ENCODE measurements at places on chromosomes 11 and 22.

GRCh38 chr11:60935676-60936442 lies 11.6 kb downstream of the TMEM132A start:
- no peak for DNase-seq

GRCh38 chr22:40758390-40758789 lies 60.8 kb downstream of the SLC25A17 start:
- no peak for DNase-seq

GRCh38 chr22:33112580-33112979 lies 54.4 kb upstream of the SYN3 start:
- DNase-seq: no peak

DNA sequence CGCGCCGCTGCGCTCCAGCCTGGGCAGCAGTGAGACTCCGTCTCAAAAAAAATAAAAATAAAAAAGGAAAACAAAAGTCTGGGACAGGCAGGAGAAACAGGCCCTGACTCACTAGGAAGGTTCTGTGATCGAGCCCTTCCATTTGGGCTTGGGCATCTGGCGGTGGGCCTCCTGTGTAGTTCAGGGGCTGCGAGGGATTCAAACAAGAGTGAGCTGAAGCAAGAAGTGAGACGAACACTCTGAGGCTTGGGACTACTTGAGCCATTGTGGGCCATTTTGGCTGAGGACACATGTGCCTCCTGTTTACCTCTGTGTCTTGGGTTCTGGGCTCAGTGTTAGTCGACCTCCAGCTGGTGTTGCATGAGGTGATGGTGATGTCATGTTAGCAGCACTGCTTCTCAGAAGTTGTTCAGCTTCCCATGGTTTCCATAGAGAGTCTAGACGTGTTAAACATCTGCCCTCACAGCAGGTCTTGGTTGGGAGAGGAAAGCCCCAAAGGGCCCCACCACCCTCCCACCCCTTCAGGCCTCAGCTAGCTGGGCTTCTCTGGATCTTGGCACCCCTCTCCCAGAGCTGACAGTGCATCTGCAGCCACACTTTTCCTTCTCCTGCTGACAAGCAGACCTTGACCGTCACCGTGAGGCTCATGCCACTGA lies 57.8 kb downstream of the MED15 start:
- no peak for DNase-seq

GRCh38 chr11:1060852-1061616 lies 13.6 kb upstream of the MUC2 start:
- no peak for DNase-seq

DNA sequence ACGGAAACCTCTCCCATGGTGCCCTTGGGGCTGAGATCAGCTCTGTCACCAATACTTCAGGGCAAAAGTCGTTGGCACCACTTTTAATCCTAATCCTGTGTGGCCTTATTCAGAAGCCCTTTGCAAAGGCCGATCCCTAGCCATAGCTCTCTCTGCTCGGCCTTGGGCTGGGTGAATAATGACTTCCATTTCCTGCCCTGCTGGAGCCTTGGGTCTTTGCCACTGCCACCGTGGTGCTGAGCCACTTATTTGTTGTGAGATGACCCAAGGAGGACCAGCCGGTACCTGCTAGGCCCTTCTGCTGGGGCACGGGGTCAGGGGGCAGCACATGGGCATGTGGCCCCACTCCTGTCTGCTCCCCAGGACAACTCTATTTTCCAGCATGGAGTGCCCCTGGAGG lies 188.2 kb downstream of the ST3GAL4 start:
- DNase-seq: no peak

DNA sequence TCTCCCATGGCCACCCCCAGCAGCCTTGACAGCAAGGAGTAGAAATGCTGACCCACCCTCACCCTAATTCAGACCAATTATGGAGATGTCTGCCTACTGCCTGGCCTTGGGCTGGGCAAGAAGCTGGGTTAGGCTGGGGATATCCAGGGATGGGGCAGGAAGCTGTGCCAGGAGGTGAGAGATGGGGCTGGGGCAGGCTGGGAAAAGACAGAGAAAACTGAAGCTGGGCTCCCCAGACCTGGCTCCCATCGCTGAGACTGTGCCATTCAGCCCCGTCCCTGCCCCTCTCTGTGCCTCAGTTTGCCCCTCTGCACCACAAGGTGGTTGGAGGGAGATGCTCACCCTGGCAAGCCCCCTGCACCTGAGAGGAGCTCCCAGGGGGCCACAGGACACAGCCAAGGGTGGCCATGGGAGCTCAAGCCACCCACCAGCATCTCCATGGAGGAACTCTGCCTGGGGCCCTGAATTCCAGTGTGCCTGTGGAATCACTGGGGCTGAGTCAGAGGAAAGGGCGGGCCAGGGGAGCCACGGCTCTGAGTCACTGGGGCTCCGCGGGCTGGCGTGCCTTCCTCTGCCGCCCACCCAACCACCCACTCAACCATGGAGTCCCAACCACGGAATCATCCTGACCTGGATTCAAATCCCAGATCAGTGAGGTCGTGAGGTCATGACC lies 6.0 kb upstream of the CARD10 start:
- DNase-seq: no peak

DNA sequence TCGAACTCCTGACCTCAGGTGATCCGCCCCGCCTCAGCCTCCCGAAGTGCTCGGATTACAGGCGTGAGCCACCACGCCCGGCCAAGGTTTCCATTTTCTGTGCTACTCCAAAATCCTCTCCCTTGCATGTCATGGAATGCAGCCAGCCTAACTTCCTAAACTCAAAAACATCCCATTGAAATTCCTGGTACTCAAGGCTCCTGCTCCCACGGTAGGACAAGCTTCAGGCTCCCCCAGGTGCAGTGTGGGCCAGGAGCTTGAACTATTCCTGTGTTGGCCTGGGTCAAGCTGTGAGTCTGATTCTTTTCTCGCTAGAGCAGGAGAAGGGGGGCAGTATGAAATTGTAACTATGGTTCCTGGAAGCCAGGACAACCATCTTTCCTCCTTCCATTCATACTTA lies 97.1 kb downstream of the RPL27A start:
- no peak for DNase-seq

GRCh38 chr11:61279934-61280659 lies 15.0 kb downstream of the VWCE start:
- DNase-seq: no peak

- DNase-seq: no peak
These were observed 18.8 kb downstream of the APOL2 start for GRCh38 chr22:36220451-36220921.

- DNase-seq: peak; percentile 33
These were observed 31.2 kb upstream of the TRIM29 start for GRCh38 chr11:120168960-120169681.

GRCh38 chr22:49457946-49458707 lies 369.5 kb downstream of the BRD1 start:
- DNase-seq: no peak

- DNase-seq: no peak
These were observed 91.5 kb downstream of the MORC2 start for GRCh38 chr22:30876915-30877553.

- DNase-seq: no peak
These were observed 49.7 kb downstream of the LIF start for GRCh38 chr22:30196880-30197336.

- no peak for DNase-seq
These were observed 10.8 kb upstream of the RASSF10 start for GRCh38 chr11:12998336-12998735.

GRCh38 chr11:13343067-13343466 lies 65.5 kb downstream of the BMAL1 start:
- no peak for DNase-seq

DNA sequence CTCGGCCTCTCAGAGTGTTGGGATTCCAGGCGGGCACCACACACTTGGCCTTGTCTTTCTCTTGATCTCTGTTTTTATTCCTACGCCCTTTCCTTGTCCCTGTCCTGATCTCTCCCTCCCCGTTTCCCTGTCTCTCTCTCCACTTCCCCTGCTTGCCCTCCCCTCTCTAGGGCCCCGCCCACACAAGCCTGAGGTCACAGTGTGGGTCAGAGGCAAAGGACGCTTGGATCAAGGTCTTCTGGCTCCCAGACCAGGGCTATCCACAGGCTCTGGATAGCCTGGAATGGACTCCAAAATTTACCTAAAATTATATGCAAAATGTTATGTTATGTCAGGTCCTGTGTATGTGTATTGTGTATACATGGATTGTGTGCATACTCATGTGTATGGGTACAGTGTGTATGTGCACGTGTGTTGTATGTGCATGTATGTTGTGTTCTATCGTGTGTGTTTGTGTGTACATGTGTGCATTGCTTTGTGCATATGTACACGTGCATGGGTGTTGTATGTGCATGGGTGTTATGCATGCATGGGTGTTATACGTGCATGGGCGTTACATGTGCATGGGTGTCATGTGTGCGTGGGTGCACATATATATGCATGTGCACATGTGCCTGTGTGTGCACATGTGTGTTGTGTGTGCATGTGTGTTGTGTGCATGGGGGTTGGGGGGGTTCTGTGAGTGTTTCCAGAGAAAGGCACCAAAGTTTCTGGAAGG lies 38.3 kb downstream of the TP53I11 start:
- no peak for DNase-seq

DNA sequence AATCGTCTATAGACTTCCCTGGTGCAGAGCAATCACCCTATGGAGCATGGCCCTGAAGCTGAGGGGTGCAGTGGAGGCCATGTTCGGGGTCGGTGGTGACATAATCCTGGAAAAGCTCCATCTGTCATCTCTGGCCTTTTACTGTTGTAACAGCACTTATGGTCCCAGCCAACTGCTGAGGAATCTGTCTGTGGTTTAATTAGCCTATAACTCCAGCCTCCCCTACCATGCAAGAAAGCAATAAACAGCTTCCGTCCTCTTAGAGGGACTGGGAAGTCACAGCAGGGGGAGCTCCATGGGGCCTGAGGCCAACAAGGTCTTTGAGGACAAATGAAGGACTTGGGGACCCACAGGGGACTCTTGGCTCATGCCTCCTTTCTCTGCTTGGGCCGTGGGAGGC lies 159.1 kb upstream of the NECTIN1 start:
- DNase-seq: no peak

DNA sequence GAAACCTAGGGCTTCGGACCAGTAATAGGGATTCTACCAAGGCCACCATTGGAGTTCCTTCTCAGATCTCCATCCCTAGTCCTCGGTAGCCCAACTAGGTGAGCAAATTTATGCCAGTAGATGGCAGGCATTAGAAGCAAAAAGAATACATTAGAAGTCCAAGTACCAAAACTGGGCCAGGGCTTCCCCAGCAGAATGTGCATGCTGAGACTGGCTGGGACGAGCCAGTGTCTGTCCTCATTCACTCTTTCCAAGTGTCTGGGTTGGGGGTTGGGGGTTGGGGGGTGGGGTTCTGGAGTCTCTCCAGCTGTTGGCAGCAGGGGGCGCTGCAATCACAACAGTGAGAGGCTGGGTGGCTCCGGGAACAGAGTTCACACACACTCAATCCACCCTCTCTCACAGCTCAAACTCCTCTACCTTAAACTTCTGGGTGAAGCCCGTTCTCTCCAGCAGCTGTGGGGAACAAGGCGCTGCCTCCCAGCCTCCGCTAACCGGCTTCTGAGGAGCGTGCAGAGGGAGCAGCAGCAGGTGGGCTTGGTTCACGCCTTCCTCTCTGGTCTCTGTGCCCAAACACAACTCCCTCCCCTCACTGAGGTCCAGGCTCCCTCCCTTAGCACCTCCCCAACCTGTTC lies 57.5 kb downstream of the BTG4 start:
- DNase-seq: peak; percentile 38

DNA sequence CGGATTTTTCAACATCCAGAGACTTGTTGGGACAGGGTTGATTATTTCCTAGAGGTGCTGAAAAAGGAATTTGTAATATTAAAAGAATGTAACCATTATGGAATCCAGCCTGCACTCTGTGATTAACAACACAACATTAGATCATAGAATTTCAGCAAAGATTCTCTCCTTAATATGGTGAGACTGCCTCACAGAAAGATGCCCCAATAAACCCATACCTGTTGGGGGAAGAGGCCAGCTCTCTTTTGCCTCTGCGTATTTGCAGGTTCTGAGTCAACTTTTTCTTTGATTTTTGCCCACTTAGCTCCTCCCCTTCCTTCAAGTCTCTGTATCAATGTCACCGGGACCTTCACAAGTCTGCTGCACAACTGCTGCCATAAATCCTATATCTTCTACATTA lies 12.4 kb upstream of the MTMR3 start:
- no peak for DNase-seq

- DNase-seq: no peak
These were observed 753 bp downstream of the PTPN5 start for GRCh38 chr11:18790883-18791206.

DNA sequence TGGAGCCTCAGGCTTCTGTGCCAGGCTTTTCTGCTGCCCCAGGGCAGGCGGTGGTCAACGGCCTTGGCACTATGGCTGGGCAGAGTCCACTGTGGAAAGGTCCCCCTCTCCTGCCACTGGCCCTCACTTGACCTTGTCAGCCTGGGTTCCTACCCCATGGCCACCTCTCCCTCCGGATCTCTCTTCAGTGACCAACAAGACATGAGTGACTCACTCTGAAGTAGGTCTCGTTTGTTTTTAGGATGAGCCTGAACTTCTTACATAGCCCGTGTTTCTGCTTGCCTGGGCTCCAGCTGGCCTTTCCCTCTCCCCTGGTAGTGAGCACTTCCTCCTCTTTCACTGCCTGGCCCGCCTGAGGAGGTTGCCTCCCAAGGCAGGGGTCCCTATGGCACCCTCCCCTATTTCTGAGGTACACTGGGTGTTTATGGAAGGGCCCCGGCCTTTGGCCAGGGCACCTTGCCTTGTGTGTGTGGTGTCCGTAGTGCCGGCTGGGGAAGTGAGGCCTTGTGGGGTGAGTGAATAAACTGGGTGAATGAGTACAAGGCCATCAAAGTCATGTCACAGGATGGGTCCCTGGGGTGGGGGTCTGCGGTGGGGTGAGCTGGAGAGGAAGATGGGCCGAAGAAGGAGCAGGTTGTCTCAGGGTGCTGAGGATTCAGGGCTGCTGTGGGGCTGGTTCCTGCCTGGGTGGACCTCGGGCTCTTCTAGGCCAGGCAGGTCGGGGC lies 5.0 kb downstream of the SHANK3 start:
- DNase-seq: no peak

DNA sequence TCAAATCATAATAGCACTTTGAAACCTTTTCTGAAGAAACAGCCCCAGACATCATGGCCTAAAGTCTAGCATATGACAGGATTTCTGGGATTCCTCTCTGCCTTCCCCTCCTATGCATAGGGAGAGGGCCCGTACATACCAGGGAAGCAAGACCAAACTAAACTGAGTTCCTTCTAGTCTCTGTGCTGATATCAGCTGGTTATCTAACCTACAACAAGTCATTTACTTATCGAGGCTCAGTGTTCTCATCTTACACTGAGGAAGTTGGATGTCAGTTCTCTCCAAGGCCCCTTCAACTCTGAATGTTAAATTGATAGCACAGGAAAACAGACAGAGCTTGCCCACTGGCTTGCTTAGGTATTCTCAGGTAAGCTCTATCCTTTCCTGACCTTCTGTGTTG lies 17.0 kb upstream of the GRIK4 start:
- no peak for DNase-seq

GRCh38 chr11:27085605-27086004 lies 45.0 kb downstream of the BBOX1 start:
- no peak for DNase-seq

Measured in activated naive CD8-positive, alpha-beta T cell treated with anti-CD3 and anti-CD28 coated beads, Interleukin-2, amount 50 U/mL, for 16 hours (primary cell).